HT-29 (cell line): ENCODE measurements at places on chromosomes 7 and 10.
A peak's percentile ranks its signal among the peaks of the same experiment; 100 is the strongest.

DNA sequence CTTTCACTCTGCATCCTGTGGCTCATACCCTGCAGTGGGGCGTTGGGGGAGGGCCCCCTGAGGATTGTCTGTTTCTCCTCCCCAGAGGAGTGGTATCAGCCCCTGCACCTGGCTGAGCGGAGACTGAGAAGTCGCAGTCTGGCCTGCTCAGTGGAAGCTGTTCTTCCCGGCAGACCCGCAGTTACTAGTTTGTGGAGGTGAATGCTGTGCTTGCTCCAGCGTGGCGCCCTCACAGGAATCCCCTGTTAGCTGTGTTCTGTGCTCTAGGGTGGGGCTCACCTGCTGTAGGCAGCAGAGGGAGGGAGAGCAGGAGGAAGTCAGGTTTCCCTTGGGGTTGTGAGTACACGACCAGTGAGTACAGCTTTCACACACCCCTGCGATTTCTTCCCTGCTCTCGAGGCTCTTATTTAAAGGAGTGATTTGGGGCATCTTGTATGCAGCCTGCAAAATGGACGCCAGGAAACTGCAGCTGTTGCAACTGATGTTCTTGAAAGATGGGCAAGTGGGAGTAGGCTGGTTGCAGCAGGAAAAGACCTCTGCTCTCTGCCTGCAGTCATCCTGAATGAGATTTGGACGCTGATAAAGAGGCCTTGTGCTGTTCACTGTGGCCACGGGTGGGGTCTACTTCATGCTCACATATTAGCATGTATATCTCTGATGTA lies 66.4 kb downstream of the HK1 start:
- DNase-seq = no peak

- no peak for DNase-seq
Measured at GRCh38 chr10:29780639-29781038, 145.9 kb upstream of the SVIL start.

GRCh38 chr10:133091316-133091715 lies 3.6 kb downstream of the ADGRA1 start:
- DNase-seq = no peak

- DNase-seq = peak; percentile 46
Measured at GRCh38 chr10:22573820-22574569, 140.4 kb downstream of the PIP4K2A start.

- DNase-seq = no peak
Measured at GRCh38 chr7:18469316-18469715, 26.2 kb upstream of the HDAC9 start.
